ENCODE measurements at places on chromosomes 5 and 9. TPM values are rescaled to one million over a fixed set of nuclear protein-coding genes. Genes with fewer than 3 reads are reported as not detected.

ARL14EPL gene
- not detected for total RNA-seq

NEUROG1 gene
- 3.7 TPM for total RNA-seq

GRCh38 chr5:175749591-175749990, 91.7 kb downstream of the HRH2 start:
- H3K36me3 ChIP-seq = no peaks in the 10 kb centered on the region
- H3K4me1 ChIP-seq = no peaks in the 10 kb centered on the region
- peak; percentile 31 for DNase-seq
- H3K27ac ChIP-seq = no peak overlapping the region
- peaks cover 44% of the 10 kb centered on the region for H3K27me3 ChIP-seq

- H3K27ac ChIP-seq = no peak overlapping the region
- H3K4me1 ChIP-seq = peaks cover 38% of the 10 kb centered on the region
Observed at GRCh38 chr5:112917453-112917995, 4.5 kb downstream of the REEP5 start.

PROB1 gene
- total RNA-seq = 0.69 TPM

PAM gene
- total RNA-seq = 116 TPM

DNA sequence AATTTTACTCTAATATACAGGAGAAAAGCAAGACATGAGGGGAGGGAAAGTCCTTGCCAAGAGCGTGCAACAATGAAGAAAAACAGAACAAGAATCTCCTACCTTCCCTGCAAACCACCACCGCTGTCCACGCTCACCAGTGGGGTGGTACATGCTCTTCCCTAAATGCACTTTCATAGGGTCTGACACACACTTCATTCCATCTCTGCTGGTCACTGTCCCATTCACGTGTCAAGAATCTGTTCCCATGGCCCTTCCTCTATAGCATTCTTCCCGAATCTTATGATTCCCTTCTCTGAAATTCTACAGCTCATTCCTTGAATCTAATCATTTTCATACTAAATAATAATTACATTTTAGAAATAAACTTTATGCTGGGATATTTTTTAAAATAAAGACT, 11.4 kb upstream of the DNAH5 start:
- no peak for DNase-seq
- no peaks in the 10 kb centered on the region for H3K27me3 ChIP-seq
- H3K4me1 ChIP-seq = no peaks in the 10 kb centered on the region
- H3K36me3 ChIP-seq = no peaks in the 10 kb centered on the region

PCDHB10 gene
- 2.1 TPM for total RNA-seq

DNA sequence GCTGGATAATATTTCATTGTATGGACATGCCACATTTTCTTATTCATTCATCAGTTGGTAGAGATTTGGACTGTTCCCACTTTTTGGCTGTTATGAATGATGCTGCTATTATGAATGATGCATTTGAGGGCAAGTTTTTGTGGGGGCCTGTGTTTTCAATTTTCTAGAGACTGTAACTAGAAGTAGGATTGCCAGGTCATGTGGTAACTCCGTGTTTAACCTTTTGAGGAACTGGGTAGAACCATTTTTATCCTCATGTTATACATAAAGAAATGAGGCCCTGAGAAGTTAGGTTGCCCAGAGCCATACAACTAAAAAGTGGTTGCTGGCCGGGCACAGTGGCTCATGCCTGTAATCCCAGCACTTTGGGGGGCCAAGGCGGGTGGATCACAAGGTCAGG, 22.4 kb upstream of the STRBP start:
- DNase-seq = no peak
- peaks cover 9% of the 10 kb centered on the region for H3K4me1 ChIP-seq
- H3K27ac ChIP-seq = no peak overlapping the region
- peaks cover 5% of the 10 kb centered on the region for H3K27me3 ChIP-seq
- H3K36me3 ChIP-seq = no peaks in the 10 kb centered on the region
- H3K4me3 ChIP-seq = no peak overlapping the region

GRCh38 chr5:89946916-89947315, 462.6 kb downstream of the CETN3 start:
- H3K27ac ChIP-seq = no peak overlapping the region
- H3K27me3 ChIP-seq = no peaks in the 10 kb centered on the region
- no peaks in the 10 kb centered on the region for H3K4me1 ChIP-seq
- H3K4me3 ChIP-seq = no peak overlapping the region

DIRAS2 gene
- 2.0 TPM for total RNA-seq

- no peaks in the 10 kb centered on the region for H3K36me3 ChIP-seq
- H3K27me3 ChIP-seq = peaks cover 6% of the 10 kb centered on the region
- H3K4me1 ChIP-seq = no peaks in the 10 kb centered on the region
- H3K4me3 ChIP-seq = no peak overlapping the region
Observed at GRCh38 chr9:79955300-79955699, 383.5 kb downstream of the TLE4 start.

DNA sequence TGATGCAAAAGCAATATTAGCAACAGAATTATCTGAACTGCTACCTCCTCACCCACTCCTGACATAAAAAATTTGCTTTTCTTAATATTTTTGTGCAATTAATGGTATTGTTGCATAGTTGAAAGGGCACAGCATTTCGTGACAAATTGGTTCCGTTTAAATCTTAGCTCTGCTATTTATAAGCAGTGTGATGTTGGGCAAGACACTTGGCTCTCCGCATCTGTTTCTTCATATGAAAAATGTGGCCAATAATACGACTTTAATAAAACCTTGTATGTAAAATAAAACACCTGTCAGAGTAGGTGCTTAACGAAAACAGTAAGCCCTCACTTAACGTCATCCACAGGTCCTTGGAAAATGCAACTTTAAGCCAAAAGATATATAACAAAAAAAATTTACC, 4.2 kb downstream of the TMEM167A start:
- no peaks in the 10 kb centered on the region for H3K27me3 ChIP-seq
- H3K36me3 ChIP-seq = peaks cover 25% of the 10 kb centered on the region
- H3K4me3 ChIP-seq = no peak overlapping the region
- H3K4me1 ChIP-seq = peaks cover 51% of the 10 kb centered on the region
- DNase-seq = no peak
- no peak overlapping the region for H3K27ac ChIP-seq

DNA sequence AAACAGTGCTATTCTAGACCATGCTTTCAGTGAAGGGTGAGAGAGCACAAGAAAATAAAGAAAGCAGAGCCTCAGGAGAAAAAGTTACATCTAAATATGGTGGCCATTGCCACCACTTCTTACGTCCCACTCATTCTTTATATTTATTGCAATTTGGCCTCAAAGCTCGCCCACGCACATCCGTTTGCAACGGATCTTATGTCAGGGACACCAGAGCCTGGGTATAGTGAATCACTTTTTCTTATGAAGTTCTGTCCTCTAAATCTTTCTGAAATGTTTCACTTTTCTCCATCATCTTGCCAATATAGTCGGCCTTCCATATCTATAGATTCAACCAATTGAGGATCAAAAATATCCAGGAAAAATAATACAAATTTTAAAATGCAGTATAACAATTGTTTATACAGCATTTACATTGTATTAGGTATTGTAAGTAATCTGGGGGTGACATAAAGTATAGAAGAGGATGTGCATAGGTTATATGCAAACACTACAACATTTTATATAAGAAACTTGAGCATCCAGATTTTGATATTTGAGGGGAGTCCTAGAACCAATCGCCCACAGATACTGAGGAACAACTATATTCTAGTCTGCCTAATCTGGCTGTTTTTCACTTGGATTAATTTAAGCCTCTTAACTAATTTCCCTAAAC, 35.2 kb downstream of the GOLPH3 start:
- H3K36me3 ChIP-seq = peaks cover 32% of the 10 kb centered on the region
- H3K27me3 ChIP-seq = no peaks in the 10 kb centered on the region
- no peak for DNase-seq
- H3K4me3 ChIP-seq = no peak overlapping the region
- no peaks in the 10 kb centered on the region for H3K4me1 ChIP-seq
- no peak overlapping the region for H3K27ac ChIP-seq

DNA sequence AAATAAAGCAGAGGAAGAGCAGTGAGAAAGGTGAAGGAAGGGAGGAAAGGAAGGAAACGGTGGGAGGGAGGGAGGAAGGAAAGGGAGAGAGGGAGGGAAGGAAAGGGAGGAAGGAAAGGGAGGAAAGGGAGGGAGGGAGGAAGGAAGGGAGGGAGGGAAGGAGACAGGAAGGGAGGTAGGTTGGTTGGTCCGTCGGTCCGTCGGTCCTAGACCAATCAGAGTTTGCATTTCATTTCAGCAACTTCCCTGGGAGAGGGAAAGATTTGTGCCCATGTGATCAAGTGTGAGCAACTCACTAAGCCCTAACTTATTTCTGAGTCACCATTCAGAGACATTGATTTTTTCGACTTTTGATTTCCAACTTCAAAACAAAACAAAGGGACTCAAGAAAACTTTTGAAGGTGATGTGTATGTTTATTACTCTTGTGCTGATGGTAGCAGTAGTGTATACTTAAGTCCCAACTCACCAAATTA, 18.8 kb downstream of the NANS start:
- H3K36me3 ChIP-seq = peaks cover 13% of the 10 kb centered on the region
- H3K4me3 ChIP-seq = no peak overlapping the region
- H3K27me3 ChIP-seq = no peaks in the 10 kb centered on the region

- H3K36me3 ChIP-seq = no peaks in the 10 kb centered on the region
- H3K27me3 ChIP-seq = no peaks in the 10 kb centered on the region
- no peak overlapping the region for H3K4me3 ChIP-seq
- H3K4me1 ChIP-seq = peaks cover 3% of the 10 kb centered on the region
- no peak overlapping the region for H3K27ac ChIP-seq
- no peak for DNase-seq
Observed at GRCh38 chr9:23492126-23493002, 333.7 kb downstream of the ELAVL2 start.

GRCh38 chr5:4078544-4078943, 482.9 kb downstream of the IRX1 start:
- no peak overlapping the region for H3K27ac ChIP-seq
- peaks cover 22% of the 10 kb centered on the region for H3K4me1 ChIP-seq
- no peak overlapping the region for H3K4me3 ChIP-seq

GRCh38 chr9:114172981-114173833, 17.9 kb downstream of the COL27A1 start:
- no peak overlapping the region for H3K4me3 ChIP-seq
- DNase-seq = no peak
- H3K27ac ChIP-seq = no peak overlapping the region
- peaks cover 14% of the 10 kb centered on the region for H3K36me3 ChIP-seq
- H3K4me1 ChIP-seq = peaks cover 59% of the 10 kb centered on the region

DNA sequence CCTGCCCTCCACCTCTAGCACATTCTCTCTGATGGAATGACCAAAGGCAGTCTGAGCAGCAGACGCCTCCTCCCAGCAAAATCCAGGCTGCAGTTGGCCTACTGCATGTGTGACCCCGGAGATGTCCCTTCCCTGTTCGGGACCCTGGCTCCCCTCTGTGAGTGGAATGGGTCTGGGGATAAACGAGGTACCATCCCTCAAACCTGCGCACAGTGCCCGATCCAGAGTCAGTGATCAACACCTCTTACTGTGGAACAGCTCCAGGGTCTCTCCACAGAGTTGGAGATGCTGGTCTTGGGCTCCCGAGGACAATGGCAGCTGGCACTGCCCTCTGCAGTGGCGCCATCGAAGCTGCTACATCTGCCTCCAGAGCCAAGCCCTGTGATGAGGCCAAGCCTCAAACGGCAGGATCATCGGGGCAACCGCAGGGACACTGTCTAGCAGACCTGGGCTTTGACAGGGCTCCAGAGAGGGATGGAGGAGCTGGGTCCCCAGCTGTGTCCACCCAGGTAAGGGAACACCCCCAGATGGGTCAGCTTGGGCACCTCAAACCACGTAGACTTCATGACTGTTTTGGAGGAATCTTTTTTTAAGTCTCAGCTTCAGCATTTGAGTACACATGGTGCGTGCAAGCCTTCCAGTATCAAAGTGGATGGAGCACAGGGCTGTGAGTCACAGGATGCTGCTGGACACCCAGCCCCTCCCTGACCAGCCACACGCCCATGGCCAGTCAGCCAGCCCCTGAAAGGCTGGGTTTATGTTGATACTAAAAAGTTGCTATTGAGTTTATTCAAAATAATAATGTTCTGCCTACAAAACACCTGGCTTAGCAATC, 13.0 kb downstream of the MED10 start:
- no peaks in the 10 kb centered on the region for H3K4me1 ChIP-seq
- H3K27me3 ChIP-seq = no peaks in the 10 kb centered on the region
- DNase-seq = peak; percentile 55
- H3K27ac ChIP-seq = no peak overlapping the region
- H3K4me3 ChIP-seq = no peak overlapping the region

GRCh38 chr9:124624735-124624992, 117.5 kb upstream of the NR5A1 start:
- H3K4me1 ChIP-seq = no peaks in the 10 kb centered on the region
- no peak for DNase-seq
- H3K36me3 ChIP-seq = no peaks in the 10 kb centered on the region
- H3K27ac ChIP-seq = no peak overlapping the region

SLC6A3 gene
- total RNA-seq = 0.19 TPM

GRCh38 chr5:51567636-51568035, 184.4 kb downstream of the ISL1 start:
- no peaks in the 10 kb centered on the region for H3K27me3 ChIP-seq
- DNase-seq = no peak
- H3K4me1 ChIP-seq = no peaks in the 10 kb centered on the region
- no peaks in the 10 kb centered on the region for H3K36me3 ChIP-seq
- no peak overlapping the region for H3K27ac ChIP-seq

LPAR1 gene
- total RNA-seq = 15.3 TPM

TTC23L gene
- total RNA-seq = 1.8 TPM

GRCh38 chr9:136090768-136091581, 4.1 kb downstream of the NACC2 start:
- H3K4me1 ChIP-seq = peaks cover 24% of the 10 kb centered on the region
- H3K36me3 ChIP-seq = no peaks in the 10 kb centered on the region
- H3K4me3 ChIP-seq = peak overlapping the region; percentile 78
- H3K27ac ChIP-seq = peak overlapping the region; percentile 77
- no peaks in the 10 kb centered on the region for H3K27me3 ChIP-seq

DNA sequence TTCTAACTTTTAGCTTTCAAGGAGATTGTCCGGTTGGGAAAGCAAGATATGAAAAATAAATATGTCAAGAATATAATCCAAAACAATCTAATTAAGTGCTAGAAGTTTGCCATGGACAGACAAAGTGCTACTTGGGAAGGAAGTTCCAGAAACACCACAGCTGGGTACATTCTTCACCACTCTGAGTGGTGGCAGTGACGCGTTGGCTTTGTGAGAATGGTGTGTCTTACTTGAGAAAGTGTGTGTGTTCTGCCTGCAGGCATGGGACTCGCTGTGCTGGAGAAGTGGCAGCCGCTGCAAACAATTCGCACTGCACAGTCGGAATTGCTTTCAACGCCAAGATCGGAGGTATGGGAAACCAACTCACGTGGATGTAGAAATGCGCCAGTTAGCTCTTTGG, 177.2 kb downstream of the PCSK5 start:
- no peak overlapping the region for H3K27ac ChIP-seq
- no peak for DNase-seq
- no peak overlapping the region for H3K4me3 ChIP-seq
- H3K36me3 ChIP-seq = peaks cover 30% of the 10 kb centered on the region

ORM2 gene
- not detected for total RNA-seq

Measured in type B pancreatic cell (in vitro differentiated cells).